Smooth muscle cell of the pulmonary artery (primary cell): ENCODE measurements at places on chromosomes 11 and 22. TPM values are rescaled to one million over a fixed set of nuclear protein-coding genes. Genes with fewer than 3 reads are reported as not detected.

OLFML1 gene
- total RNA-seq: 3.4 and 51.0 TPM in 2 replicates

ACCS gene
- 8.5 and 10.1 TPM in 2 replicates for total RNA-seq

CYB561A3 gene
- total RNA-seq: 51.8 and 71.0 TPM in 2 replicates

PKDREJ gene
- total RNA-seq: under 0.01 and 0.03 TPM in 2 replicates

GPR83 gene
- not detected in 2 replicates for total RNA-seq

AMBRA1 gene
- total RNA-seq: 22.6 and 25.2 TPM in 2 replicates

HTR3B gene
- total RNA-seq: not detected in 2 replicates

OR52A1 gene
- not detected in 2 replicates for total RNA-seq

OR51G2 gene
- total RNA-seq: not detected in 2 replicates

BCO2 gene
- 1.4 and 1.6 TPM in 2 replicates for total RNA-seq

MAPK11 gene
- total RNA-seq: 2.9 and 7.2 TPM in 2 replicates

MPEG1 gene
- not detected in 2 replicates for total RNA-seq

LINC01488 gene
- not detected in 2 replicates for total RNA-seq

CEP126 gene
- 1.9 and 4.3 TPM in 2 replicates for total RNA-seq

TRPM5 gene
- total RNA-seq: not detected in 2 replicates
